ENCODE measurements at places on chromosomes 1 and 21. TPM values are rescaled to one million over a fixed set of nuclear protein-coding genes. Genes with fewer than 3 reads are reported as not detected.

Gene MXRA8
- total RNA-seq, result 21.9 TPM

GRCh38 chr1:6275826-6276782, 15.2 kb upstream of the GPR153 start:
- peak; percentile 82 for DNase-seq

DNA sequence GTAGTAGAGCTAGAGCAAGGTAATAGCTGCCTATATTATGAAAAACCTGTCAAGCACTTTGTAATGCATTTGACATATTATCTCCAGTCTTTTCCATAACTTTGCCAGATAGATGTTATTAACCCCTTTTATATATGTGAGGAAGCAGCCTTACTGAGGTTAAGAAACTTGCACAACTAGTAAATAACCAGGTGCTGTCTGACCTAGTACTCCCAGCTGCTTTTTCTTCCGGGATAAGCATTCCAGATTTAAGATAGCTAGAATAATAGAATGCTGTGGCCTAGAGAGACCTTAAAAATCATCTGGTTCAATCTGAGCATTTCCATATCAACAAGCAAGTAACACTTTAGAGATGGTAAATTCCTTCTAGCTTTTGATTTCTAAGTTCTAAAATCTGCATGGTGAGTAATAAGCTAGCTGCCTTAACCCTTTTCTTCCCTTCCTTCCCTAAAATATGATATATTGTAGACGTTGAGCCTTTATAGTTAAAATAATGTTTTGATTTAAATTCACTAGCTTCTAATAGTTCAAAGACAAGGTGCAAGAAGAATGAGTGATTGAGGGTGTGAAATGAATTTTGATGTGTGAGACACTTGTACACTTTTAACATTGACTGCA, 1.8 kb downstream of the SH3GLB1 start:
- no peak for DNase-seq

- no peak for DNase-seq
These were observed 76.5 kb downstream of the CD58 start for GRCh38 chr1:116494353-116494692.

GRCh38 chr1:235979716-235980333, 85.1 kb downstream of the NID1 start:
- DNase-seq, result no peak

- DNase-seq, result peak; percentile 48
These were observed 26.1 kb upstream of the ZNF496 start for GRCh38 chr1:247357781-247358211.

- DNase-seq, result no peak
These were observed 9.8 kb upstream of the ERMAP start for GRCh38 chr1:42807056-42807668.

GRCh38 chr1:78779831-78780230, 130.2 kb downstream of the IFI44 start:
- DNase-seq, result no peak

Gene KIF2C
- 2.5 TPM for total RNA-seq

DNA sequence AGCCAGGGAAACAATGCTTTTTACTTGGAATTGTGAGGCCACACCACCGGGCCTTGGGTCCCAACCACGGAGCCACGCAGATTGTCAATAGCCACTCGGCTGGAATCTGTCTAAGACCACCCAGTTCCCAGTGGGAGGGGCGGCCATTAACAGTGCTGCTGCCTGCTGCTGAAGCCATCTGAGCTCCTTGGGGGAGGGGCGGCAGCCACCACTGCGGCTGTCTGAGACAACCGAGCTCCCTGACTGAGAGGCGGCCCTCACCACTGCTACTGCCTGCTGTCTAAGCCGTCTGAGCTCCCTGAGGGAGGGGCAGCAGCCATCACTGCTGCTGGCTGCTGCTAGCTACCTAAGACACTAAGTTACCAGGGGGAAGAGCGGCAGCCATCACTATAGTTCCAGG, 64.3 kb downstream of the DMRTA2 start:
- no peak for DNase-seq

DNA sequence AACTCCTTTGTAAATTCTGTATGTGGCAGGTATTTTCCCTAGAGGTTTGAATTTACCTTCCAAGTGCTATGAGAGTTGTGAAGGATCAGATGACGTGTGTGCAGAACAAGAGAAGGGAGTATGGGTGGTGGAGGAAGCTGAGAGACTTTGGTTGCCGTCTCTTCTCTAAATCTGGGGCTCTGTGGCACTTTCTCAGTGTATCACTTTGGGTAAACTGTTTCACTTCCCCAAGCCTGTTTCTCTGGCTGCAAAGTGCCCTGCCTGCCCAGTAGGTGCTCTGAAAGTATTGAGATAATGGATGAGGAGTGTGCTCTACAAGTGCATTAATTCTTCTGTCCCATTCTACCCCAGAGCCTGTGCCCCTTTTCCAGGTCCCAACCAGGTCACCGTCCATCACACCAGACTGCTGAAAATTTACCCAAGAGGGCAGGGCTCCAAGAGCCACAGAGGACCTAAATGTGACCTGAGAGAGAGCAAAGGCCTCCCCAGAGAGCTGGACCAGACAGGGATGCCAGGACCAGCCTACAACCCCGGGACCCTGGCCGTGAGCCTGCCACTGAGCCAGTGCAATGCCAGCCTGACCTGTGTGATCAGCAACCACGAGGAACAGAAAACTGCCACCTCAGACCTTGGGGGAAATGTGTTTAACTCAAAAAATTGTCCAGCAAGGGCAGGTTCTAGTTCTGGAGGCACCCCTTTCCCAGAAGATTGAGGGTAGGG, 131.6 kb upstream of the ETV3 start:
- no peak for DNase-seq

GRCh38 chr1:2183937-2184334, 10.6 kb downstream of the FAAP20 start:
- no peak for DNase-seq

Gene CACNA1E
- total RNA-seq, result 0.57 TPM

DNA sequence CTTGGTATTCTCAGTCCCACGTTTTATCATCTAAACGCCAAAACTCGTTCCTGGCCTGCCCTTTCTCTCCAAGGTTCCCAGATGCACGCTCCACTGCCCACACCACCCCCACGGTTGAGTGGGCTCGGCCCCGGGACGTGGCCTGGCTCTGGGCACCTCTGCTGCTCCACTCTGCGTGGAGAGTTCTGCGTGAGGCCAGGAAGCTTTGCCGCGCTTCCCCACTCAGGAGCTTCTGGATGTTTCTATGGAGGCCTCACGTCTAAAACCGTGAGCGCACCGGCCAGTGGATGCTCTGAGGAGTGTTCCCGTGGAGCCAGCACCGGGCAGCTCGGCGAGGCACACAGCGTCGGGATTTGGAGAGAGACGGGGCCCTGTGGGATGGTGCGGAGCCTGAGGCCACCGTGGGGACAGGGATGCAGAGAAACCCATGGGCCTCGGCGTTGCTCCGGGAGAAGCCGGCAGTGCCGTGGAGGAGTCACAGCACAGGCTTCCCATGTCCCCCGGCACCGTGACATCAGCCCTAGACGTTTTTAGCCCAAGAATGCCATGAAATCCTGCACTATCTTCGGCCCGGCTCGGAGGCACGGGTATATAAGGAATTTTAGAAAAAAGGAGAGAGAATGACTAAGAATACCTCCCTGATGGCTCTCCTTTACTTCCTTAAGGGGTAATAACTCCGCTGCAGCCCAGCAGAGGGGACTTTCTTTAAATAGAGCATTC, 125.9 kb downstream of the PRDM16 start:
- no peak for DNase-seq

Gene NPHS2
- total RNA-seq, result not detected

DNA sequence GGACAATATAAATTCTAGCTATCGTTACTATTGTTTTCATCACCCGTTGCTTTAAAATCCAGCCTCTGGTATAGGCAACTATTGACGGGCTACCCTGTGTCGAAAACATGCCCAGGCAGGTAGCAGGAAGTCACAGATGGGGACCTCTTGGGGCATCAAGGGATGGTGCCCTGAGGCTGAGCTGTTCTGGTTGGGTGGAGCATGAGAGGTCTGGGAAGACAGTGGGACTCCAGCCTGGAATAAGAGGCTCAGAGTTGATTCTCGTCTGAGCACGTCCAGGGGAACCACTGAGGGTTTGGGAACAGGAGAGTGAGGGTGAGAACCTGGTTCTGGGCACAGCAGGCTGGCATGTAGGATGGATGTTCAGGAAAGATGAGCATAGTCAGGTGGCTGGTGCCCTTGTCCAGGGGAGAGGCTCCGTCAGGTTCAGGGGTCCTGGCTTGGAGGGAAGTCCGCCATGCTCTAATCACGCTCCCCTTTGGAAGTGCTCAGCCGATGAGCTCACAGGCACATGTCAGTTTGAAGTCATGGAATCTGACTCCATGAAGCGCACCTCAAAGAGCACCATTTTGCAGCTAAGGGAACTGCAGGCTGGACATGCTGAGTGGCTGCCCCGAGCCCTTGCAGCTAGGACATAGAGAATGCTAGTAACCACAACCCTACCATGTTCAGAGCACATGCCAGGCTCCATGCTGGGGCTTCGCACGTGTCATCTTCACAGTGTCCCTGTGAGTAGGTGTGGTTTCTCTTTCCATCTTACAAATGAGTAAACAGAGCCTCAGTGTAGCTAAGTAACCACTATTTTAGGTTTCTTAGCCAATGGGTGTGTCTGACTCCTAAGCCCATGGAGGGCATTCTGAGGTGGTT, 21.0 kb downstream of the PCSK9 start:
- DNase-seq, result no peak

GRCh38 chr1:62687421-62687902, 724 bp downstream of the DOCK7 start:
- no peak for DNase-seq

Gene CHODL
- 4.9 TPM for total RNA-seq

Gene PTAFR
- total RNA-seq, result 2.0 TPM

Gene CCDC185
- 0.14 TPM for total RNA-seq

Gene BTBD19
- total RNA-seq, result 5.6 TPM

GRCh38 chr1:213374369-213374768, 323.3 kb downstream of the RPS6KC1 start:
- peak; percentile 79 for DNase-seq

- no peak for DNase-seq
These were observed 114.3 kb upstream of the RAVER2 start for GRCh38 chr1:64630611-64631010.

Gene PRR9
- total RNA-seq, result not detected

- no peak for DNase-seq
These were observed 41.1 kb upstream of the KDM4A start for GRCh38 chr1:43608827-43609226.

Gene HSPB7
- total RNA-seq, result 2,473 TPM

Gene CELA3A
- total RNA-seq, result not detected

Gene SZT2
- total RNA-seq, result 34.2 TPM

Gene REG4
- not detected for total RNA-seq

Gene SPRR2A
- not detected for total RNA-seq

Gene RCC1
- total RNA-seq, result 8.3 TPM

Gene OTUD7B
- 26.9 TPM for total RNA-seq

- no peak for DNase-seq
These were observed 294.2 kb downstream of the KIF26B start for GRCh38 chr1:245448975-245449431.

DNA sequence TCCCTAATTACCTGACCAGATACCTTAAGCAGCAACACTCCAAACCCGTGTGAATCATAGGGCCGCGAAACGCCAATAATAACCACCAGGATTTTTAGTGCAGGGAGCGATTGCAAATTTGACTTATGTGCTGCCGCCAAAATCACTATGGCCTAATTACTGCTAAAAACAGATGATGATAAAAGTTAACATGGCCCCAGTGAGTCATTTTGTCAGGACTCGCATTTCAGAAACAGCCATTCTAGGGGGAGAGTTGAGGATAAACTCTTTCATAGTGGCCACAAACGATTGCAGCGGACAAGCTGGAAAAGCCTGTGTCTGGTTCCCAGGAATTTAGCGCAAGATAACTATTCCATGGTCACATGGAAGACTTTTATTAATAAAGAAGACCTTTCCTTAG, 103.4 kb downstream of the HLX start:
- DNase-seq, result no peak

- no peak for DNase-seq
These were observed 3.6 kb upstream of the PKN2 start for GRCh38 chr1:88680471-88680870.

- DNase-seq, result no peak
These were observed 4.9 kb downstream of the PTPN7 start for GRCh38 chr1:202155478-202156021.

DNA sequence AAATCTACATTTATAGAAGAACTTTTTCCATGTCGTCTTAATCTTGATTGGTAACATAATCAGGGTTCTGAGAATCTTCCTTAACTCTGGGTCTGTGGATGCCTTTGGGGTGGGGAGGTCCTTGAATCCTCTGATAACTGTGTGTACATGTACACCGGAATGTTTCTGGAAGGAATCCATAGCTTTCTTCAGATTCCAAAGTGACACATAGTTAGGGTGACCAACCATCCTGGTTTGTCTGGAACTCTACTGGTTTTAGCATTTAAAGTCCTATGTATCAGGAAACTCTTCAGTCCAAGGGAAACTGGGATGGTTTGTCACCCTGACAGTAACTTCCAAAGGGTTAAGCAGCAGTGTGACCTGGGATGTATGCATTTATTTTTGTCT, 16.8 kb downstream of the STRIP1 start:
- no peak for DNase-seq

Gene AQP10
- total RNA-seq, result 0.19 TPM

DNA sequence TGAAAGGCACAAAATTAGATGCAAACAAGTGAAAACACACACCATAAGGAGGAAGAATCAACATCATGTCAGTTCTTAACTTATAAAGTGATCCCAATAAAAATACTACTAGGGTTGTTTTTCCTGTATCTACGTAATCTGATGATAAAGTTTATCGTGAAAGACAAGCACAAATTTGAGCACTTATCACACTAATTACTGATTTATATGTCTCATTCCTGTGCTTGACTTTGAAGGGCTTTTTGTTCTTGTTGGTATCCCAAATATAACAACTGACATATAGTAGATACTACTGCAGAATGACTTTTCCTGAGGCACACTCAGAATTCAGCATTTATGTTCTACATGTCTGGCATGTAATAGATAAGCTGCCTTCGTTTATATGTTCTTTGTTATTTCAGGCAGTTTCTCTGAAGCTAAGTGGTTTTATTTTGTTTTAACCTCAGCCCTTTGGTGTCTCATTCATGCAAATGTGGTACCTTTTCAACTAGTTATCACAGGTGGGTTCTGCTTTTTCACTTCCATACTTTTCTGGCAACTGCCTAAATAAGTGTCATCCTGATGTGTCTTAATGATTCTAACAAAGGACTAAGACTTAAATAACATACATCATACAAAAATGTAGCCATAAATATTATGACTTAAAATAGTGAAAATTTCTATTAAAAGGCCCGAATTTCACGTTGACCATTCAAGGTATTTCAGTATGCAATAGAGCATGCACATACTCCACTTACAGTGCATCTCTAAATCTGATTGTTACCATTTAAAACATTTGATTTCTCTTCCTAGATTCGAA, 73.2 kb downstream of the LRRC8C start:
- no peak for DNase-seq

- no peak for DNase-seq
These were observed 520.8 kb upstream of the ADAMTS5 start for GRCh38 chr21:27487676-27488075.

GRCh38 chr1:9234223-9235095, at the start of gene H6PD:
Gene H6PD (plus strand): TSS chr1:9234774. CDS start chr1:9244935, 10,161 bp downstream.
- DNase-seq, result peak; percentile 91

Gene OVAAL
- total RNA-seq, result 0.39 TPM

GRCh38 chr1:157045250-157046218, at the start of gene ARHGEF11:
Gene ARHGEF11 (minus strand): TSS chr1:157045742. CDS start chr1:157044330, 1,412 bp downstream.
- peak; percentile 97 for DNase-seq

Gene TMEM269
- not detected for total RNA-seq

- no peak for DNase-seq
These were observed 57.7 kb downstream of the ZC3H11B start for GRCh38 chr1:219555031-219555692.

Measured in right cardiac atrium (tissue), 5 donors.